Activated CD4-positive, alpha-beta T cell treated with anti-CD3 and anti-CD28 coated beads for 36 hours (primary cell): ENCODE measurements at places on chromosomes 3 and 15. TPM values are rescaled to one million over a fixed set of nuclear protein-coding genes. Genes with fewer than 3 reads are reported as not detected.

DNA sequence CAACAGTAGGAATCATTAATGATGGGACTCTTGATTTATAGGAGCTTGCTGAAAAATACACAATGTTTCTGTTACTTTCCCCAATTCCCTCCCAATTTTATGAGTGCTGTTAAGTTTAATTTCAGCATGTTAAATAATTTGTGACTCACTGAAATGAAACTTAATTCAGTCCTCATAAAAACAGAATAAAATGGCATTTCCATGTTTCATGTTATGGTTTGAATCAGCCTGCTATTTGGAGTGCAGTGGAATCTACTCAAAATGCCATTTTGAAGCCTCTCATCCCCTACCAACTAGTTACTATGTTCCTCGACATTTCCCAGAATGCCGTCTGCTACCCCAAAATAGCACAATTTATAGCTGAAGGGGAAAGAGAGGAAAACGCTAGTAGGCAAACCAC, 237.5 kb downstream of the ADAMTS17 start:
- no peak overlapping the region for H3K27ac ChIP-seq
- no peaks in the 10 kb centered on the region for H3K36me3 ChIP-seq
- H3K4me1 ChIP-seq, result peaks cover 4% of the 10 kb centered on the region
- no peak for DNase-seq
- H3K27me3 ChIP-seq, result no peaks in the 10 kb centered on the region
- H3K4me3 ChIP-seq, result no peak overlapping the region

DNA sequence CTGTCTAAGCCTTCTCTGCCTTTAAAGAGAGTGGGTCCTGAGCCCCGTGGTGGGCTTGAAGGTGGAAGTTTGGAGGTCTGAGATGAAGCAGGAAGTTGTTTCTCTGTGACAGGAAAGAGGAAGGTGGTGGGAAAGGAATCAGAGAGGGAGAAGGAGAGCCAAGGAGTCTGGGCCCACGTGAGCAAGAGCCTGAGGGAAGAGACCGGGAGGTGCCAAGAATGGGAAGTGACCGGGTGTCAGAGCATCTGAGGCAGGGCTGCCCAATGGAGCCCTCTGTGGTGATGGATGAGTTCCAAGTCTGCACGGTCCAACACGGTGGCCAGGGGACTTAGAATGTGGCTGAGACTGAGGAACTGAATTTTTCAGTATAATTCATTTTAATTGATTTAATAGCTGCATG, 24.6 kb downstream of the ALDH1L1 start:
- no peaks in the 10 kb centered on the region for H3K4me1 ChIP-seq
- no peak for DNase-seq
- peaks cover 2% of the 10 kb centered on the region for H3K27me3 ChIP-seq
- H3K27ac ChIP-seq, result no peak overlapping the region
- H3K36me3 ChIP-seq, result no peaks in the 10 kb centered on the region
- no peak overlapping the region for H3K4me3 ChIP-seq

SMCO1 gene
- not detected for total RNA-seq

- no peak for DNase-seq
- no peak overlapping the region for H3K27ac ChIP-seq
- no peak overlapping the region for H3K4me3 ChIP-seq
- H3K27me3 ChIP-seq, result no peaks in the 10 kb centered on the region
- H3K36me3 ChIP-seq, result no peaks in the 10 kb centered on the region
These were observed 515.0 kb downstream of the FGF12 start for GRCh38 chr3:192212335-192212734.

DNA sequence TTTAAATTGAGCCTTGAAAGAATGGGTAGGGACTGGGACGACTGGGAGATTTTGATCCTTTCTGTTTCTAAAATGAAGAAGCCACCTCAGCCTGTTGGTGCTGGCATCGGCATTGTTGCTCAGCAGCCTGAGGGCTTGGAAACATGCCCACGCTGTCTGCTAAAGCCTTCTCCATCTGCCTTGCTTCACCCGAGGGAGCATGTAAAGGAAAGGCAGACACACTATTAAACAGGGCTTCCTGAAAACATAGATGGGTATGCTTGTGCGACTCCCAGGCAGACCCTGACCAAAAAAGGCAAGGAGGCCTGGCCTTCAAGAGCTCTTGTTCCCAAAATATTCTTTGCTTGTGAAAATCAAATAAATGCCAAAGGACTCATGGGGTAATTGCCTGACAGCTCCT, 84.2 kb upstream of the SLC4A7 start:
- no peaks in the 10 kb centered on the region for H3K27me3 ChIP-seq
- no peak for DNase-seq
- no peak overlapping the region for H3K4me3 ChIP-seq

DNA sequence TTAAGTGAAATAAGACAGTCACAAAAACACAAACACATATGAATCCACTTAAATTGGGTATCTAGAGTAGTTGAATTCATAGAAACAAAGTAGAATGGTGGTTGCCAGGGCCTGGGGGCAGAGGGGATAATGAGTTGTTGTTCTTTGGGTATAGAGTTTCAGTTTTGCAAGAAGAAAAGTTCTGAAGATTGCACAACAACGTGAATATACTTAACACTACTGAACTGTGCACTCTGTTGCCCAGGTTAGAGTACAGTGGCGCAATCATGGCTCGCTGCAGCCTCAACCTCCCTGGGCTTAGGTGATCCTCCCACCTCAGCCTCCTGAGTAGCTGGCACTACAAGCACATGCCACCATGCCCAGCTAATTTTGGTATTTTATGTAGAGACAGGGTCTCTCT, 14.9 kb downstream of the GRAMD2A start:
- H3K4me1 ChIP-seq, result no peaks in the 10 kb centered on the region
- no peak overlapping the region for H3K27ac ChIP-seq
- H3K36me3 ChIP-seq, result no peaks in the 10 kb centered on the region
- no peak for DNase-seq
- H3K4me3 ChIP-seq, result no peak overlapping the region
- H3K27me3 ChIP-seq, result peaks cover 30% of the 10 kb centered on the region
